Kidney (tissue), 22 donors: ENCODE measurements at places on chromosomes 16 and 17. TPM values are rescaled to one million over a fixed set of nuclear protein-coding genes. Genes with fewer than 3 reads are reported as not detected.

DNA sequence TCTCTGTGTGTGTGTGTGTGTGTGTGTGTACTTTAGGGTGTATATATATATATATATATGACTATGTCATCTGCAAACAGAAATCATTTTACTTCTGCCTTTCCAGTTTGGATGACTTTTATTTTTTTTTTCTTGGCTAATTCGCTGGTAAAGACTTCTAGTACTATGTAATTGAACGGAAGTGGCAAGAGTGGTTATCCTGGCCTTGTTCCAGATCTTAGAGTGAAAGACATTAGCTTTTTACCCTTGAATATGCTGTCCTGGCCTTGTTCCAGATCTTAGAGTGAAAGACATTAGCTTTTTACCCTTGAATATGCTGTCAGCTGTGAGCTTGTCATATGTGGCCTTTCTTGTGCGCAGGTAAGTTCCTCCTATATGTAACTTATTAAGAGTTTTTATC lies 72.7 kb upstream of the MYOCD start:
- H3K4me3 ChIP-seq, result no peak overlapping the region
- H3K27ac ChIP-seq, result no peak overlapping the region
- H3K4me1 ChIP-seq, result no peaks in the 10 kb centered on the region
- DNase-seq, result no peak

- H3K27me3 ChIP-seq, result no peaks in the 10 kb centered on the region
- peak overlapping the region; percentile 70 for H3K4me3 ChIP-seq
- peaks cover 25% of the 10 kb centered on the region for H3K4me1 ChIP-seq
- DNase-seq, result no peak
- H3K27ac ChIP-seq, result peak overlapping the region; percentile 92
Observed at GRCh38 chr16:67936880-67937605, 393 bp upstream of the PSMB10 start.

GRCh38 chr17:63420868-63421680 lies 25.0 kb downstream of the CYB561 start:
- DNase-seq, result no peak
- H3K4me1 ChIP-seq, result no peaks in the 10 kb centered on the region
- H3K36me3 ChIP-seq, result peaks cover 4% of the 10 kb centered on the region
- no peak overlapping the region for H3K4me3 ChIP-seq

DNA sequence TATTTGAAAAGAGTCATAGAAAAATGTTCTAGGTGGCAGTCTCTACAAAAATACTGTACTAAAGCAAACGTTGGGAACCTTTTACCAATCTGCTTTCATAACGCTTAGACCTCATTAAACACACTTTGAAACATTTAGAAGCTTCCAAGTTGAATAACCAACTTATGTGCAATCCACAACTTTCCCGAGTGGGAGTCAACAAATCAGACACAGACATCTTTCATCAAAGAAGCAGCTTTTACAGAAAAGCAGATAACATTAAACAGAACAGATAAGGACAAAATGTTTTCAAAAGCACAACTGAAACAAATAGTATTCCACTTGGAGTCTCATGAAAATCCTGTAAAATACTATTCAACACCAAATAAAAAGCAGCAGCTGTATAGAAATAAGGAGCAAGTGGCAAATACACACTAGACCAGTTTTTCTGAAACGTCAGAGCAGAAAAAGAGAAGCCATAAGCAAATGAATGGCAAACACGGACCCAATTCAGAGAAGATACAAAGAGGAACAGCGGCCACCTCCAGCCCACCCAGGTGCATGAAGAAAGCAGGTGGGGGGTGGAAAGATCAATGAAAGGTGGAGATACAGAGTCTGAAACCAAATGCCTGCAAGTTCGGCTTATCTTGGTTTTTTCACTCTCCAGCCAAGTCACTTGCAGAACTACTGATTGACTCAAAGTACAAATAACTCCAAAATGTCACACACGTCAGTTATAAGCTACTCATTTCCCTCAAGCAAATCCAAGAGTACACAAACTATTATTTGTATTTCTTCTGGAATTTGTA lies 18.4 kb upstream of the FBF1 start:
- no peak for DNase-seq
- H3K27me3 ChIP-seq, result no peaks in the 10 kb centered on the region
- no peaks in the 10 kb centered on the region for H3K4me1 ChIP-seq
- peaks cover 3% of the 10 kb centered on the region for H3K36me3 ChIP-seq
- no peak overlapping the region for H3K27ac ChIP-seq
- no peak overlapping the region for H3K4me3 ChIP-seq

SP6 gene
- 2.0 TPM for total RNA-seq

- H3K36me3 ChIP-seq, result no peaks in the 10 kb centered on the region
- H3K27me3 ChIP-seq, result no peaks in the 10 kb centered on the region
- no peak overlapping the region for H3K27ac ChIP-seq
- DNase-seq, result no peak
- no peaks in the 10 kb centered on the region for H3K4me1 ChIP-seq
Observed at GRCh38 chr17:17670701-17671305, 10.5 kb upstream of the RAI1 start.

ACSM3 gene
- 31.5 TPM for total RNA-seq

DNA sequence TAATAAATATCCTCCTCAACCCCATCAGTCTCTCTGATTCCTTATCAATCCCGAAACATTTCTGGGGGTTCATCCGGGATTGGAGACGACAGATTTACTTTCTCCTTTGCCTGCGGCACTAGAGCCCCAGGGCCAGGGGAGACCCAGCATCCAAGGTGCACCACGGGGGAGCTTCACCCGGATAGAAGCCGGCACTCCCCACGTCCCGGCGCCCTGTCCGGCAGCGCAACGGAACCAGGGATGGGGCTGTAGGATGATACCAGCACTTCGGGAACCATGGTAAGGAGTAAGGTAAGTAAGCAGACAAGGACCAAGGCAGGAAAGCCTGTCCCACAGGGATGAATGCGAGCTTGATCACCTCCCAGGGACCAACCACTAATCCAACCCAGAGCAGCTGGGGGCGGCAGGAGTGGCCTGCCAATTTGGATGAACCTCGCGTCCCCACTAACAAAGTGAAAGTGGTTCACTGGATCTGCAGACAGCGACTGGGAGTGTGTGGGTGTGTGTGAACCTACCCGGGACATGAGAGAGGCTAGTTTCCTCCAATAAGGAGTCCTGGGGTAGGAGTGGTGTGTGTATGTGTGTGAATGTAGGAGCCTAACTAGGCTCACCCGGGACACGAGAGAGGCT lies 11.9 kb downstream of the POLR3K start:
- no peak overlapping the region for H3K4me3 ChIP-seq
- no peaks in the 10 kb centered on the region for H3K4me1 ChIP-seq
- DNase-seq, result no peak
- no peaks in the 10 kb centered on the region for H3K36me3 ChIP-seq

TBC1D28 gene
- total RNA-seq, result not detected

- H3K27me3 ChIP-seq, result no peaks in the 10 kb centered on the region
- DNase-seq, result no peak
- no peak overlapping the region for H3K4me3 ChIP-seq
- no peak overlapping the region for H3K27ac ChIP-seq
Observed at GRCh38 chr17:17668775-17669579, 12.3 kb upstream of the RAI1 start.

DNA sequence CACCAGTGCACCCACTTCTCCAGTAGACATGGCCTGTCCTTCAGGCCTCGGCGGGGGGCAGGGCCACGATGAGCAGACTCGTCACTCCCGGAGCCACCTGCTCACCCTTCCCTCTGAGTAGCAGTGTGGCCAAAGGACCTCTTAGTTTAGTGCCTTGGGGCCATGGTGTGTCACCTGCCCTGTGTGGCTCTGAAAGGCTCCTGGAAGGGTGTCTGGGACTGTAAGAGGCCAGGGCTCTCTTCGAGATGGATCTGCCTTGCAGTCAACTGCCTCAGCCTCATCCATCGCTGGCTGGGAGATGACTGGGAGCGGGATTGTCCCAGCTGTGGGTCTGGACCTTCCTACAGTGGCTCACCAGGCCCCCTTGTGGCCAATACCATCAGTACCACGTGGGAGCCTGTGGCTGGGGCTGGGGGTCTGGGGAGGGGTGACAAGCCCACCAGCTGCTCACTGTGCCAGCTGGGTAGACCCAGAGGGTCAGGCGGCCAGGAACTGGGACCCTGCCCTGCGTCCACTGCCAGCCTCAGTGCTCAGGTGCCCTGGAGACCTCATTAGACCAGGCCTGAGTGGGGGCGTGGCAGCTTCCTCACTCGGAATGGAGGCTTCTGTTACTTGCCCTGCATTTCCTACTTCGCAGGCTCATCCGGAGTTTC lies 133.4 kb downstream of the OR1D5 start:
- H3K4me1 ChIP-seq, result no peaks in the 10 kb centered on the region
- DNase-seq, result peak; percentile 44
- no peaks in the 10 kb centered on the region for H3K36me3 ChIP-seq
- H3K27ac ChIP-seq, result no peak overlapping the region
- no peak overlapping the region for H3K4me3 ChIP-seq

DNA sequence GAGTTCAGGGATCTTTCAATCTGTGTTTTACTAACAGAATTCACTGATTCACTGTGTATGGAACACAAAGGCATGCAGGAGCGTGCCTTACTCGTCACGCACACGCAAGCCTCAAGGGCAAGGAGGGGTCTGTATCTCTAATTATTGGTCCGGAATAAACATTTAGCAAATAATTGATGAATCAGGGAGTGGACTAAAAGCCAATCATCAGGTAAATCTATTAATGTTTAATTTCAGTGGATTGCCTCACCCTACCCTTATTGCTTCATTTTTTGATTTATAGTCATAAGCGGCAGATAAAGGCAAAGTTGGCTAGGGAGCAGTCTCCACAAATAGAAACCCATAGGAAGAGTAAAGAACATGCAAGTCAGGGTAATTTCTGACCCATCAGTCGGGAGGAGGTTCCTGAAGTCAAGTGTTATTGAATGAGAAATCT lies 7.4 kb upstream of the HSD17B2 start:
- H3K36me3 ChIP-seq, result no peaks in the 10 kb centered on the region
- H3K27me3 ChIP-seq, result no peaks in the 10 kb centered on the region
- no peak for DNase-seq
- H3K27ac ChIP-seq, result no peak overlapping the region
- no peak overlapping the region for H3K4me3 ChIP-seq
- no peaks in the 10 kb centered on the region for H3K4me1 ChIP-seq

PERCC1 gene
- total RNA-seq, result not detected

- H3K27me3 ChIP-seq, result no peaks in the 10 kb centered on the region
- no peaks in the 10 kb centered on the region for H3K36me3 ChIP-seq
- H3K27ac ChIP-seq, result no peak overlapping the region
- no peaks in the 10 kb centered on the region for H3K4me1 ChIP-seq
- no peak for DNase-seq
Observed at GRCh38 chr17:51805765-51806164, 352.7 kb downstream of the CA10 start.

- H3K4me1 ChIP-seq, result no peaks in the 10 kb centered on the region
- no peak overlapping the region for H3K27ac ChIP-seq
- H3K4me3 ChIP-seq, result no peak overlapping the region
- no peak for DNase-seq
- H3K36me3 ChIP-seq, result no peaks in the 10 kb centered on the region
Observed at GRCh38 chr17:21388066-21388465, 11.9 kb downstream of the KCNJ12 start.

GRCh38 chr17:1495265-1495989 lies 2.9 kb upstream of the MYO1C start:
- no peak for DNase-seq
- H3K36me3 ChIP-seq, result peaks cover 21% of the 10 kb centered on the region
- H3K27ac ChIP-seq, result no peak overlapping the region

KRTAP2-2 gene
- total RNA-seq, result not detected

VMO1 gene
- total RNA-seq, result 3.0 TPM

DNA sequence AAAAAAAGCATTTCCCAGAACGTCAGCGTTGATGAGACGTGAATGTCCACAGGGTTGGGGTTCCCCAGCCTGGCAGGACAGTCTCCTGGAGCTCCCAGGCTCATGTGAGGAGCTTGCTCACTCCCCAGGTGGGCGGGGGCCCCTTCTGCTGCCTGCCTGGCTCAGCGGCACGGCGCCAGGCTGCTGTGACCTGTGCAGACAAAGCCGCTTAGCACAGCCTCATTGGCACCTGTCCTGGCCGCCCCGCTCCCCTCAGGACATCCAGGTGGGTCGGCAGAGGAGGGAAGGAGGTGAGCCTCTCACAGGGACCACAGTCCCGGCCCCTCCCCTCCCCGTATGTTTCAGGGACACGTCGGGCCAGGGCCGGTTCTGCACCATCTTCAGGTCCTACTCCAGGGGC lies 12.9 kb upstream of the WFIKKN1 start:
- H3K27me3 ChIP-seq, result no peaks in the 10 kb centered on the region
- no peak overlapping the region for H3K27ac ChIP-seq
- no peaks in the 10 kb centered on the region for H3K36me3 ChIP-seq
- no peak for DNase-seq

DNA sequence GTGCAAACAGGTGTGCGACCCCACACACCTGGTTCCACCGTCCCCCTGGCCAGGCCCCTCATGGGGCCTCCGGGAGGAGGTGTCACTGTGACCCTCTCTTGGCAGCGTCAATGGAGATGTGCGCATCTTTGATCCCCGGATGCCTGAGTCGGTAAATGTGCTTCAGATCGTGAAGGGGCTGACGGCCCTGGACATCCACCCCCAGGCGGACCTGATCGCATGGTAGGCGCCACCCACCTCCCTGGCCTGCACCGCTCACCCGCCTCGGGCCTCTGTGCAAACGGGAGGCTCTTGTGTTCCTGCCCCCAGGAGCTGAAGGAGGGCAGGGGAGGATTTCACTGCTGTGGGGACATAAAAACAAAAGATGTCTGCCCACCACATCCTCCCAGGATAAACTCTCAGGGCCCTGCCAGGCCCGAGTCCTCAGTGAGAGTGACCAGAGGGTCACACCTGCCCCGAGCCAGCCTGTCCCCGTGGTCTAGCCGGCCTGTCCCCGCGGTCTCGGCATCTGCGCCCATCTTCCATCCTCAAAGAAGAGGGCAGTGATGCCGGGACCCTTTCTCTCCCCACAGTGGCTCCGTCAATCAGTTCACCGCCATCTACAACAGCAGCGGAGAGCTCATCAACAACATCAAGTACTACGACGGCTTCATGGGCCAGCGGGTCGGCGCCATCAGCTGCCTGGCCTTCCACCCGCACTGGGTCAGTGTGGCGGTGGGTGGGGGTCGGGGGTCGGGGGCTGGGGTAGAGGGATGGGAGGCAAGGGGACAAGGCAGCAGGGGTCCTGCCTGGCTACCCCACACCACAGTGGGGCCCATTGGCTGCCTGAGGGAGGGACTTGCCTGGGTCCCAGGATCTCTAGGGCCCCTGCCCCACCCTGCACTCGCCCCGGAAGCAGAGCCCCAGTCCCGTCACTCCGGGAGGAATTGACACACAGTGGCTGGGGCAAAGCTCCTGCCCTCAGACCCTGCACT lies 29.0 kb upstream of the CHMP6 start:
- DNase-seq, result no peak
- no peak overlapping the region for H3K4me3 ChIP-seq

DNA sequence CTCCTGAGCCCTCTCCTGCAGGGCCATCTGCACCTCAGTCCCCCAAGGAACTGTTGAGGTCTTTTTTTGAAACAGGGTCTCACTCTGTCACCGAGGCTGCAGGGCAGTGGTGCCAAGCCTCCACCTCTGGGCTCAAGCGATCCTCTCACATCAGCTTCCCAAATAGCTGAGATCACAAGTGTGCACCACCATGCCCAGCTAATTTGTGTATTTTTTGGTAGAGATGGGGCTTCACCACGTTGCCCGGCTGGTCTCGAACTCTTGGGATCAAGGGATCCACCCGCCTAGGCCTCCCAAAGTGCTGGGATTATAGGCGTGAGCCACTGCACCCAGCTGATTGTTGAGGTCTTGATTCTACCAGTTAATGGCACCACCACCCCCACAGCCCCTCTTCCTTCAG lies 27.9 kb upstream of the ENDOV start:
- peaks cover 64% of the 10 kb centered on the region for H3K36me3 ChIP-seq
- DNase-seq, result no peak

KRT28 gene
- total RNA-seq, result not detected

COX6A2 gene
- not detected for total RNA-seq

C16orf46 gene
- total RNA-seq, result 1.7 TPM

BRICD5 gene
- 7.2 TPM for total RNA-seq

C17orf107 gene
- 4.4 TPM for total RNA-seq

EXOC3L1 gene
- total RNA-seq, result 7.2 TPM

NPW gene
- total RNA-seq, result not detected
